ENCODE measurements at places on chromosomes 13 and 19. TPM values are rescaled to one million over a fixed set of nuclear protein-coding genes. Genes with fewer than 3 reads are reported as not detected.
A peak's percentile ranks its signal among the peaks of the same experiment; 100 is the strongest.

- peak; percentile 7 for DNase-seq
Measured at GRCh38 chr13:76944456-76944855, 3.9 kb upstream of the ACOD1 start.

- DNase-seq, result no peak
Measured at GRCh38 chr19:33192010-33192409, 2.1 kb upstream of the LRP3 start.

GRCh38 chr19:12884926-12885748 lies 1.9 kb downstream of the KLF1 start:
- no peak for DNase-seq

Gene TTC9B
- polyA plus RNA-seq, result not detected

Gene C19orf33
- 0.38 TPM for polyA plus RNA-seq

Measured in AG04450 (cell line).